ENCODE measurements at places on chromosomes 1 and 21.

GRCh38 chr1:234980645-234981396 is 147.8 kb downstream of the TOMM20 start:
- peak; percentile 97 for DNase-seq

- DNase-seq: no peak
Measured at GRCh38 chr1:99465176-99465900, 180.6 kb upstream of the PALMD start.

- no peak for DNase-seq
Measured at GRCh38 chr21:44902268-44903049, 18.2 kb downstream of the ITGB2 start.

- DNase-seq: no peak
Measured at GRCh38 chr1:244862354-244862698, 2.0 kb downstream of the HNRNPU start.

DNA sequence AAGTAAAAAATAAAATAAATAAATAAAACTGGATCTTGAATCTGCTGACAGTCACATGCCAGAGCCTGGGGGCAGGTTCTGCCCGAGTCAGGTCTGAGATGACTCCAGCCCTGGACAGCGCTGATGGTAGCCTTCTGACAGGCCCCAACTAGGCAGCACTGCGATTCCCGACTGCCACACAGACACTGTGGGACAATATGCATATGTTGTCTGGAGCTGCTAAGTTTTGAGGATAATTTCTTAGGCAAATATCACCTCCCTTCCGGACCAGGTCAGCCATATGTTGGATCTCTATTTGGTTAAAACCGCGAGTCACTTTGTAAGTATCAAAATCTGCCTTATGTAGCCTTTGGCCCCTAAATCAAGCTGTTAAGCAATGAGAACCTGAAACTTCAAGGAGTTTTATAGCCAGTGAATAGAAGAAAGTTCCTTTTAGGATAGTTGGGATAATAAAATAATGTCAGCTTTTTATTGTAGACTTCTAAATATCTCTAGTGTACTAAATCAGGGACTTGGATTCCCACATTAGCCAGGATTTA is 20.8 kb upstream of the TRIM17 start:
- no peak for DNase-seq

DNA sequence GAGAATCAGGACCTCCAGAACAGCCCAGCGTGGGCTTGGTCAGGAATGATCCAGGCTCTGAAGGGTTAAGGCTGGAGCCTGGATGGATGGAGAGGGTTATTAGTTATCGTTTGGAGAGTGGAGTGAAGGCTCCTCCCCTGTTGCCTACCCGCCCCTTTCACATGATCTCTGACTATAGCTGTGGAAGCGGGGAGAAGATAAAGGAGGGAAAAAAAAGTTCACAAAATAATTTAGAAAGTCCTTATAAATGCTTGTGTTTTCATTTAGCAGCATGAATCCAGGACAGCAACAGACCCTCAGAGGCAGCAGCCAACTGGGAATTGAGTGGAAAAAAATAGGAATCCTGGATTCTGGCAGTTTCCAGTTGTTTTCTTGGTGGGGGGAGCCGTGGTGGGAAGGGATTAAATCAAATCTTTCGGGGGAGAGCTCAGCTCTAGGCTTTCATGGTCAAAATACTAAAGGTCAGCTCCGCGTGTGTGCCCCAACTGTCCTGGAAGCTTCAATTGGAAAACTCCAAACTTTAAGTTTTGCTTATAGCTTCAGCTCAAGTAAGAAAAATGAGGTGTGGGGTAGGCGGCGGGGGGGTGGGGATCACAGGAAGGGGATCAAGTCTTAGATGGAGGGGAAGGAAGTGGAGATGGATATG is 595 bp upstream of the DDR2 start:
- DNase-seq: no peak

- peak; percentile 58 for DNase-seq
Measured at GRCh38 chr1:234600418-234601281, 9.3 kb downstream of the IRF2BP2 start.

DNA sequence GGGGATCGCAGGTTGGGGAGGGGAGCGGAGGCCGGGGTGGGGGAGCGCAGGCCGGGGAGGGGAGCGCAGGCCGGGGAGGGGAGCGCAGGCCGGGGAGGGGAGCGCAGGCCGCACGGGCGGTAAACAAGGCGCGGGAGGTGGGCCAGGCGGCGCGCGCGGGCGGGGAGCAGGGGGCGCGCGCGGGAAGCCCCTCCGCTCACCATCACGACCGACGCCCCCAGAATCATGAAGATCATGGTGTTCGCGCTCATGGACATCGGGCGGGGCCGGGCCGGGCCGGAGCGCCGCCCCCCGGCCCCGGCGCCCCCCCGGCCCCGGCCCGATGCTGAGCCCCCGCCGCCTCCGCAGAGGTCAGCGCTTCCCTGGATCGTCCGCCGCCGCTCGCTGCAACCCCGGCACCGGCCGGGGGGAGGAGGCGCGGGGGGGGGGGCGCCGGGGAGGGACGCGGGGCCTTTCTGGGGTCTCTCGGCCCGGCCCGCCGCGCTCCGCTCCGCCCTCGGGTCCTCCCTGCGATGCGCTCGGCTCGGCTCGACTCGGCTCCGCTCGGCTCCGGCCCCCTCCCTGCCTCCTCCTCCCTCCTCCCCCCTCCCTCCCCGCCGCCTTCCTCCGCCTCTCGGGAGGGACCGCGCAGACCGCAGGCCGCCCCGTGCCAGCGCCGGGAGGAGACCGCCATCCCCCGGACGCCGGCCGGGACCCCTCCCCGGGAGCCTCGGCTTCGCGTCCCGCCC is at the start of gene TMEM240:
TMEM240 (minus strand) TSS at position 535 of the 728 bp plus-strand sequence; CDS start at position 257, 278 bp downstream.
- DNase-seq: peak; percentile 76

DNA sequence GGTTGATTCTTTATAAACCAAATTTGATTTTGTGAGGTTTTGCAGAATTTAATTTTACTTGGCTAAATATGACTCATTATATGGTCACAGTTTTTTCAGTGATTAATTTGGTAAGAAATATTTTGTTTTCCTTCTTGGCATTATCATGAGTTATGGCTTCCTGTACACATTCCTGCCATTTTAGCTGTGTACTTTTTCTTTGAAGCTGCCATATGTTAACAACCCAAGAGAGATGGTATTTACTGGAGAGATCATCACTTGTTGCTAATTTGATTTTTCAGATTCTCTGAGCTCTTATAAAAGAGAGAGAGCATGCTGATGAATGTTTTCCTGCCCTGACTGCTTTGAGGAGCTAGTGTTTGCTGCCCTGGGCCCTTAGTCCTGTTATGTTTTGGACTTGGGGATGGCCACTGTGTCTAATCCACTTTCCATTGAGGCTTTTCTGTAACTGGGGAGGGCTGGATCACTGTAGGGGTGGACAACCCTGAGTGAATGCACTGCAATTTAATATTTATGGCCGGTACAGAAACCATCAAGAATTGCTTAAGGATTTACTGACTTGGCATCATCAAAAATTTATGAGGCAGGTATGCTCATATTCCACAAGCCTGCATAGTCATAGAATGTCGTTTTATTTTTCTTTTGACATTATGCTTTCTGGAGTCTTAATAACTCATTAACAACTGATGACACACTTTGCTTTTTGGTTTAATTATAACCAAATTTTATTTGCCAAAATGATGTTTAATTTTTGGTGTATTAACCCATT is 200.9 kb downstream of the DISC1 start:
- no peak for DNase-seq

DNA sequence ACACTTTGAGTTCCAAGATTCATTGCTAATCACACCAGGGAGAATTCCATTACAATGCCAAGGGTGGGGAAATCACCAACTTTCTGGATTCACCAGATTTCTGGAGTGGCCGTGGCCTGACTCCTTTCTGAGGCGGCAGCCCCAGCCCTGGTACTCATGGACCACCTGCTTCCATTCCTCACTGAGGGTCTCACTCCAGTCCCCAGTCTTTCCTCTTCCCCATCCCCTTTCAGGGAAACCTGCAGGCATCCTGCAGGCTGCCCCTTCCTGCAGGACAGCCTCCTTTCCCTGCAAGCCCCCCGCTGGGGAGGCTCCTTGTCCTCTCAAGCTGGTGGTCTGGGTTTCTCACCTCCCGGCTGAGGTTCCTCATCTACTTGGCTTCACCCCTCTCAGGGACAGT is 12.7 kb upstream of the CDK18 start:
- DNase-seq: no peak

DNA sequence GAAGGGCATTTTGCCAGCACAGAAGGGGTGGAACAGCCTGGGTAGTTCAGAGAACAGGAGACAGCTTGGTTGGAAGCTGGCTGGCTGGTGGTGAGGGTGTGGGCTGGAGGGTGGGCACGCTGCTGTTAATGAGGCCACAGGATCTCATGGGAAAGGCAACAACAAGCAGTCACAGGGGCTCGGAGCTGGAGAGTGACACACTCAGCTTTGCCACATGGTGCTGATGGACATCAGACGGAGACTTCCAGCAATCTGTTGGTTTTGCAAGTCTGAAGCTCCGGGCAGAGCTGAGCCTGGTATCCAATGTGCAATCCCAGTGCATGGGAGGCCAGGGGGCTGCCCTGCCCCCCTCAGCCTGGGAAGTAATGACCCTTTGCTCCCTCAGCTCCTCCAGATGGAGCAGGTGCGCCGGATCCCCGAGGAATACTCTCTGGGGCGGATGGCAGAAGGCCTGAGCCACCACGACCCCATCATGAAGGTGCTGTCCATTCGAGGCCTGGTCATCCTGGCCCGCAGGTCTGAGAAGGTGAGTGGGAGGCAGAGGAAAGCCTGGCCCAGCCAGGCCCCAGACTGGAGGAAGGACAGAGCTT is 15.6 kb upstream of the TTC4 start:
- no peak for DNase-seq

GRCh38 chr1:152313319-152313801 is 11.7 kb downstream of the FLG start:
- DNase-seq: no peak

DNA sequence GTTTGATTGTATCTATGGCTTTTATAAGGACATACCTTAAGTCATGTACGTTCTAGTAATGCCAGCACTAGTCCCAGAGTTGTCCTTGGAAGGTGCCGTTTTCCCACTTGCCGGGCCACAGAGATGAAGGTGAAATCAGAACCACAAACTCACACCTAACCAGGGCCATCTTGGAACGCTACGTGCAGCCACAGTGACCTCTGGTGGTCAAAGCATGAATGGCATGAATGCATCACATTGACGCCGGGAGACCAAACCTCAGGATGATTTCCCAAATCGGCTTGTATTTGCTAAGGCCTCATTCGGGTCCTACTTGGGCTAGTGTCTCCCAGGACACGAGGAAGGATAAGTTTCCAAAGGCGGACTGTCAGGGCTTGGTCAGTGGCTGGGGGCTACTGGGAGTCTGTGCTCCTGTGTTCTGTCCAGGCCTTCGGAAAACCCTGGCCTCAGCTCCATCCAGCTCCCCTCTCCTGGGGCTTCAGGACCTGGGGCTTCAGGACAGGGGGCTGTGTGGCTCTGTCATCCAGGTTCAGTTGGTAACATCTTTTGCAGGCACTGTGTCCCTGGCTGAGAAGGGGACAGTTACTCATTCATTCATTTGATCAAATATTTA is 260.5 kb downstream of the PRDM2 start:
- DNase-seq: peak; percentile 79

DNA sequence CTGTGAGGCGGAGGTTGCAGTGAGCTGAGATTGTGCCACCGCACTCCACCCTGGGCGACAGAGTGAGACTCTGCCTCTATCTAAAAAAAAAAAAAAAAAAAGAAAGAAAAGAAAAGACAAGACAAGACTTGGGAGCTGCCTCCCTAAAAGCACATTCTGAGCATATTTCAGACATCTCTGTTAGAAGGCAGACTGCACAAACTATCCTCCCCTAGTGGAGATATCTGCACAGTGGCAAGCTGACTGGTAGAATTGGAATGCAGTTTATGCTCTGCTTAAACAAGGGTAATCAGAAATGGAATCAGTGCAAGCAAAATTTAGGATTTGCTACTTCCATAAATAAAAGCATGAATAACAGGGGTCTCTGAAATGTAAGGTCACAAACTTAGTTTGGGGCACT is 31.8 kb downstream of the GNG4 start:
- no peak for DNase-seq

- no peak for DNase-seq
Measured at GRCh38 chr1:25110036-25110435, 122.3 kb downstream of the SYF2 start.

DNA sequence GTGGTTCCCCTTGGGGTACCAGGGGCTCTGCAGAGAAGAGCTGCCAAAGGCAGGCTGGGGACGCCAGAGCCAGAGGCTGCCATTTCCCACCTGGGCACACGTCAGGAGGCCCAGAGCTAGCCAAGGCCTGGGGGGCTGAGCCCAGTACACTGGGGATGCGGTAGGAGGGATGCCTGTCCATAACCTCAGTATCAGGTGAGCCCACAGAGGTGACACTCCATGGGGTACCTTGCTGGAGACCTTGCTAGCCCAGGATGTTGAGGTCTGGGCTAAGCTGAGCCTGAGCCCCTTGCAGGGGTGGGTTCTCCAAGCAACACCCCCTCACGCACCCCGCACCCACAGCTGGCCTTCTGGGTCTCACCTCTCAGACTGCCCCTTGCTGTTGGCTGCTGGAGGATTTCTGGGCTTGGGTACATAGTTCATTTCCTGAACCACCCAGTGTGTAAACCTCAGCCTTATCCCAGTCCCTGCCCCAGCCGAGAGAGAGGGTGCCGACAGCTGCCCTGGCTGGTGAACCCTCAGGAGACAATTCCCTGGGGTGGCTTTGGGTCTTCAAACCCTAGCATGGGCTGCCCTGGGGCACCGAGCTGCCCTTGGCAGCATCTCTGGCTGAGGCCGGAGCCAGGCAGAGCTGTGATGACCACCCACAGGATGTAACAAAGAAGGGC is 92.5 kb upstream of the VAMP3 start:
- DNase-seq: no peak

- DNase-seq: no peak
Measured at GRCh38 chr1:101299710-101300109, 62.9 kb downstream of the S1PR1 start.

GRCh38 chr1:46184920-46185658 is 8.8 kb upstream of the P3R3URF start:
- DNase-seq: no peak

DNA sequence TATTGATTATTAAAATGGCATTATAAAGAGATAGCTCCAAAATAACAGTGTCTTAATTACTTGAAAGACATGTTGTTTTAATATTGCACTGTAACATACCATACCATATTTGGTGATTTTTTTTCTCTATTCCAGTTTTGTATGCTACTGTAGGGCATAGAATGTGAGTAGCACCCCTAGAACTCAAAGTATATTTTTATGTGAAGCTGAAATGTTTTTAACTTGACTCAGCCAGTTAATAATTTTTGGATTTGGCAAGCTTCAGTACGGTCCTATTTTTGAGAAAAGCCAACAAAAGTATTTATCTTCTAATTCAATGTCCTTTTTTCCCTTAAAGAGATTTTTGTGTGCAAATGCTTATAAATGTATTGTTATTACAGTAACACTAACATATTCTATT is 593.8 kb downstream of the USP25 start:
- no peak for DNase-seq

DNA sequence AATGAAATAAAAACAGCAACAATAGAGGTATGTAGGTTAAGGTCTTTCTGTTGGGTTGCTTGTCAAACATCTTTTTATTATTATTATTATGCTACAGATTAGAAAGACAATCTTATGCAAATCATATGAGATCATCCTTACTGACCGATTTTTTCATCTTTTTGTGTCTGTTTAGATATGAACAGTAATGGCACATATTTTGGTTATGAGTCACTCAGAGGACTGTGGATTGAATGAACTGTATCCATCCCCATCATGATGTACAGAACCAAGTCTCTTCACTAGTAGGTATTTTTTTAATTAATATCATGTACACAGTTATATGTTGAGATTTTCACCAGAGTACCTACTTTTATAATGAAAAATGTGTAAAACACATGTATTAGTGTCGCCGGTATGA is 159.1 kb downstream of the CHRM3 start:
- DNase-seq: no peak

Measured in right atrium auricular region (tissue), 2 donors.